ENCODE measurements at places on chromosomes 1 and 21.

GRCh38 chr21:44434568-44434925 is 20.8 kb upstream of the LRRC3 start:
- DNase-seq = no peak

- DNase-seq = no peak
Observed at GRCh38 chr1:178121883-178122282, 28.0 kb downstream of the RASAL2 start.

GRCh38 chr1:41259221-41259620 is 17.1 kb upstream of the SCMH1 start:
- no peak for DNase-seq

- DNase-seq = no peak
Observed at GRCh38 chr1:8077602-8078001, 51.5 kb upstream of the ERRFI1 start.

DNA sequence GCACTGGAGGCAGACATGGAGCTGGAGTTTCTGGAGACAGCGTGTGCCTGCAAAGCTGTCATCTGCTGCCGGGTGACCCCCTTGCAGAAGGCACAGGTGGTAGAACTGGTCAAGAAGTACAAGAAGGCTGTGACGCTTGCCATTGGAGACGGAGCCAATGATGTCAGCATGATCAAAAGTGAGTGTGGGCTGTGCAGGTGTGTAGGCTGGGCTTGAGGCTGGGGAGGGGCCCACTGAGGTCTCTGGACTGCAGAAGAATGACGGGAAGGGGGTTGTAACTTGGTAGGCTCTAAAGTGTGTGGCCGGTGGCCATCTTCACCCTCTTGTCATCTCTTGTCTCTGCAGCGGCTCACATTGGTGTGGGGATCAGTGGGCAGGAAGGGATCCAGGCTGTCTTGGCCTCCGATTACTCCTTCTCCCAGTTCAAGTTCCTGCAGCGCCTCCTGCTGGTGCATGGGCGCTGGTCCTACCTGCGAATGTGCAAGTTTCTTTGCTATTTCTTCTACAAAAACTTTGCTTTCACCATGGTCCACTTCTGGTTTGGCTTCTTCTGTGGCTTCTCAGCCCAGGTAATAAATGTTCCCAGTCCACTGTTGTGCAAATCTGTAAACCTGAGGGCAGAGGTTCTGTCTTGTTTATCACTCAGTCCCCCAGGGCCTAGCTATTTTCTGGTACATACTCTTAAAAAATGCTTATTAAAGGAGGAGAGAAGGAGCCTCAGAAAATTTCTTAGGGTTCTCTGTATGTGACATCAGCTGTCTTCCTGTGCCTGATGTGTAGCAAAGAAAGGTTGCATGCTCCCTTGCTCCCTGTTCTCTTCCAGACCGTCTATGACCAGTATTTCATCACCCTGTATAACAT is 19.9 kb downstream of the ATP8B2 start:
- no peak for DNase-seq

DNA sequence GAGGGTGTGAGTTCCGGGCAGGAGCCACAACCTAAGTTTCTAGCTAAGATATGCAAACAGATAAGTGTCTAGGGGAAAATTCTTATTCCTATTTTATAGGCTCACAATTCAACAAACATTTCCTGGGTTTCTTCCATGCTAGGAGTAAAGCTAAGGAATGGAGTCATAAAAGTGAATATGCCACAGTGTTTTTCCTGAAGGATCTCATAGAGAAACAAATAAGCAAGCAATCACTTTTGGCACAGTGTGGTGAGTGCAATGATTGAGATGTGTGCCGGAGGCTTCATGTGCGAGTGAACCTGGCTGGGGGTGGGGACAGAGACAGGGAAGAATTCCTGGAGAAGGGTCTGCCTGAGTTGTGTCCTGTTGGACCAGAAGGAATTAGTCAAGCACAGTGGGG is 147.4 kb downstream of the TENT5C start:
- no peak for DNase-seq
